ENCODE measurements at places on chromosomes 3 and 15.

- no peak overlapping the region for H3K27ac ChIP-seq
- no peaks in the 10 kb centered on the region for H3K4me1 ChIP-seq
- no peak for DNase-seq
- H3K4me3 ChIP-seq = no peak overlapping the region
- no peaks in the 10 kb centered on the region for H3K27me3 ChIP-seq
- H3K36me3 ChIP-seq = no peaks in the 10 kb centered on the region
Observed at GRCh38 chr15:100680726-100681125, 78.3 kb downstream of the ASB7 start.

DNA sequence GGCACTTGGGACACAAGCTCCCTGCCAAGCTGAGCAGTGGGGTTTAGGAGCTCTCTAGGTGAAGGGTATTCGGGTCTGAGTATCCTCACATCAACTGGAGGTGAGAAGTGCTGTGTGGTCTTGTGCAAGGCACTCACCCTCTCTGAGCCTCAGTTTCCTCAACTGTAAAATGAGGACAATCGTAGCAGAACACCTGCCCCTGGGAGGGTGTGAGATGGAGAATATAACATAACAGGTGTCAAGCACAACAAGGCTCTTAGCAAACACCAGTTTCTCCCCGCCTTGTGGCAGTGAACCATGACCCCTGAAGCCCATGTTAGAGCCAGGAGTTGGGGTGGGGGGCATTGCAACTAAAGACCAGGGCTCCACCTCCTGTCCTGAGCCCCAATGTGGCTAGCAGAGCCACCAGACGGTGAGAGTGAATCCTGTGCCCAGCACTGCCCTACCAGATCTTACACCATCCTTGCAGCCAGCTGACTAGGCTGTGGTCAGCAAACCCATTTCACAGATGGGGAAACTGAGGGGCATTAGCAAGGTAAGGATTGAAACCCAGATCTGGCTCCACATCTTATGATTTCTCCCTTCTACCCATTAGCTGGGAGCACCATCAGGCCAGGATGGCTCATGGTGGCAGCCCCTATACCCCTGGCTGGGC lies 2.6 kb upstream of the PLXND1 start:
- no peak overlapping the region for H3K27ac ChIP-seq
- no peak for DNase-seq
- no peaks in the 10 kb centered on the region for H3K27me3 ChIP-seq
- peaks cover 15% of the 10 kb centered on the region for H3K36me3 ChIP-seq

DNA sequence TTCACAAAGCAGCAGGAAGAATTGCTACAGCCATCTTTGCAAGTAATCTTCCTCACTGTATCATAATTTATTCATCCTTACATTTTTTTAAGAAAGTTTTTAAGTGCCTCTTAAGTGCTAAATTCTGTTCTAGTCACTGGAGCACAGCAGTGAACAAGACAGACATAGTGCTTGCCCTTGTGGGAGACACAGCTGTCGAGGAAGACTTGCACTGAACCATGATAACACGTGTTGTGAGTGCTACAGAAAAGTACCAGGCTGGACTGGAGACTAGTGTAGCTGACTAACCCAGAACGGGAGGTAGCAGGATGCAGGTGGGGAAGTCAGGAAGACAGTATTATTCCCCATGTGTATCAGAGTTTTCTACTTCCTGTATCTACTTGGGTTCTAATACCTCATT lies 300.6 kb downstream of the TBL1XR1 start:
- H3K36me3 ChIP-seq = no peaks in the 10 kb centered on the region
- H3K4me3 ChIP-seq = no peak overlapping the region

DNA sequence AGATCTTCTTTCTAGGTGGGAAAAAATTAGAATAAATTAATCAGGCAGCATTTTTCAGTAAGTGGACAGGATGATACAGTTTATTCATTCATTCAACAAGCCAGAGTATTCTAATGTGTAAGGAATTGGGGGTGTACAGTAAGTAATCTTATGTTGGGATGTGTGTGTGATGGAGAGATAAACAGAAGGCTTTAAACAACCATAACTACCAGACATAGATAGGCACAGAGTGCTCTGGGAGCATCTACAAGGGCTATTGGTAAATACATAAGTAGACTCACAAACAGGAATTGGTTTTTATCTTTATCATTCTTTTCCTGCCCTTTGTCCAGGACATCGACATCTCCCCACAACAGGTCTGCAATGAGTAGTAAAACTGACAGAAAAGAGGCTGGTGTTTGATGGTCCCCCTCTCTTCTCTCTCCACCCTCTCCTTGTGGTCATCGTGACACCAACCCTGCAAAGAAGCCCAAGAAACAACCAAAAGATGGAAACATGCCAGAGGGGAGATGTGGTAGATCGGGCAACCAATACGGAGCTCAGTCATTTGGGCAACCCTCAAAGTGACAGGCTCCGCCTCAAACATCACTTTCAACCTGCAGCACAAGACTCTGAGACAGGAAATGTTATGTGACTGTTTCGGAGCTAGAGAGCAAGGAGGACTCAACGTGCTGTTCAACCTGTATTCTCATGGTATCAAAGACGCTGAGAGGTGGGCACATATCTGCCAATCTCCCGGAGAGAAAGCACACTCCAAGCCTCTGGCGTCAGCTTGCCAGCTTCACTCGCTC lies 28.7 kb upstream of the B3GNT5 start:
- DNase-seq = no peak
- H3K4me1 ChIP-seq = no peaks in the 10 kb centered on the region
- no peaks in the 10 kb centered on the region for H3K27me3 ChIP-seq
- no peak overlapping the region for H3K4me3 ChIP-seq

- H3K36me3 ChIP-seq = no peaks in the 10 kb centered on the region
- no peak overlapping the region for H3K4me3 ChIP-seq
Observed at GRCh38 chr15:89781891-89782618, 5.9 kb downstream of the MESP2 start.

- no peak overlapping the region for H3K27ac ChIP-seq
- no peaks in the 10 kb centered on the region for H3K36me3 ChIP-seq
- DNase-seq = no peak
Observed at GRCh38 chr3:189172668-189173419, 1.1 kb downstream of the TPRG1 start.

DNA sequence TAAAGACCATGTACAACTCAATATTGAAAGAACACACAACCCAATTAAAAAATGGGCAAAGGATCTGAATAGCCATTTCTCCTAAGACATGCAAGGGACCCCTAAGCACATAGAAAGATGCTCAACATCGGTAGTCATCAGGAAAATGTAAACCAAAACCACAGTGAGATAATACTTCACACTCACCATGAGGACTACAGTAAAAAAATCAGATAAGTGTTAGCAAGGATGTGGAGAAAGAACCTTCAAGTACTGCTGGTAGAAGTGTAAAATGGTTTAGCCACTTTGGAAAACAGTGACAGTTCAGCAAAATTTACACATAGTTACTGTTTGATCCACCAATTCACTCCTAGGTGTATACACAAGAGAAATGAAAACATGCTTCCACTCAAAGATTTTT lies 30.1 kb upstream of the XIRP1 start:
- H3K36me3 ChIP-seq = no peaks in the 10 kb centered on the region
- DNase-seq = no peak
- H3K4me3 ChIP-seq = no peak overlapping the region
- H3K27ac ChIP-seq = no peak overlapping the region
- H3K4me1 ChIP-seq = no peaks in the 10 kb centered on the region

DNA sequence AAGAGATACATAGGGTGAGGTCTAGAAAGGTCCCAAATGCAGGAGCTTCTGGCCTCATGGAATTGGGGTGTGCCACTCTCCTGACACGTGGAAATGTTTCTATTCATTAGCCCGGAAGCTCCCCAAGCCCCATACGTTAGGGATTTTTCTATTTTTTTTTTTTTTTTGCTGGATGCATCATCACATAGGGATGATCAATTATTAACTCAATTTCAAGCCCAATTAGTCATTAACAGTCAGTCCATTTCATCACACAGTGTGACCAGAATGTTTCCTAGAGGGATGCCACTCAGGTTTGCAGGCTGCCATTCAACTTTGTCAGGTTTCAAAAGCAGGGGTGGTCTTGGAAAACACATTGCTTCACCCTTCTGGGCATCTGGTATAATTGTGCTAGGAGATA lies 40.7 kb upstream of the MKRN3 start:
- H3K27me3 ChIP-seq = no peaks in the 10 kb centered on the region
- no peaks in the 10 kb centered on the region for H3K36me3 ChIP-seq
- H3K4me1 ChIP-seq = no peaks in the 10 kb centered on the region
- no peak for DNase-seq
- H3K27ac ChIP-seq = no peak overlapping the region
- no peak overlapping the region for H3K4me3 ChIP-seq

DNA sequence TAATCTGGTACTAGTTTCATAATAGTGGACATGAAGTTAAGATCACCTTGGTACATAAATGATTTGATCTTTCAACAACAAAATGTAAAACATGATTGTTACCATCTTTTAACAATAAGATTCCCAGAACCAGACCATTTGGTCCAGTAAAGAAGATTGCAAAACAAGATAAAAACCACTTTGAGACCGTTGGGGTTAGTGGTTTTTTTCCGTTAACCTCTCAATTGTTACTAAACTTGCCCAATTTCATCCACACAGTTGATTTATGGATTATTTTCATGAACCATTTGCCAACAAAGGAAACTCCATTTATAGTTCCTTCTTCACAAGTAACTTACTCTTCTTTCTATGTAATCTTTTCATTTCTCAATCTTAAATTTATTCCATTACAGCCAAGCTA lies 53.8 kb downstream of the ATP8B4 start:
- no peak overlapping the region for H3K27ac ChIP-seq
- no peaks in the 10 kb centered on the region for H3K36me3 ChIP-seq
- DNase-seq = no peak
- no peaks in the 10 kb centered on the region for H3K27me3 ChIP-seq

DNA sequence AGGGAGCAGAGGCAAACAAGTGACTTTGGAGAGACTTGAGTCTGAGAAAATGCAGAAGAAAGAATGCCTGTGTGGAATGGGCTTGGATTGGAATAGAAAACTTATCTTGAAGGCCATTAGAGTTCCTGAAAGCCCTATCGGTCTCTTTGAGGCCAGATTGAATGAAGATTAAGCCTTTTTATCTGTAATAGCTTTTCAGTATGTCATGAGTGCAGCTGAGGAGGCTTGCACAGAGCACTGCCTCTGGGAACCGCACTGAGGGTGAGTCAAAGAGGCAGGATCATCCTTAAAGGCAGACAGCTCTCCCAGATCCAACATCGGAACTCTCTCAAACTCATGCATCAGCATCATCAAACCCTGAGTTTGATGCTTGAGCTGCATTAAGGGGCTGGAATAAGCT lies 515.2 kb downstream of the NTRK3 start:
- no peak overlapping the region for H3K4me3 ChIP-seq
- H3K36me3 ChIP-seq = no peaks in the 10 kb centered on the region
- no peaks in the 10 kb centered on the region for H3K27me3 ChIP-seq
- no peaks in the 10 kb centered on the region for H3K4me1 ChIP-seq
- H3K27ac ChIP-seq = no peak overlapping the region
- DNase-seq = no peak

GRCh38 chr3:113812854-113813253 lies 25.7 kb upstream of the GRAMD1C start:
- no peak overlapping the region for H3K4me3 ChIP-seq
- DNase-seq = no peak
- no peaks in the 10 kb centered on the region for H3K27me3 ChIP-seq
- no peaks in the 10 kb centered on the region for H3K4me1 ChIP-seq

DNA sequence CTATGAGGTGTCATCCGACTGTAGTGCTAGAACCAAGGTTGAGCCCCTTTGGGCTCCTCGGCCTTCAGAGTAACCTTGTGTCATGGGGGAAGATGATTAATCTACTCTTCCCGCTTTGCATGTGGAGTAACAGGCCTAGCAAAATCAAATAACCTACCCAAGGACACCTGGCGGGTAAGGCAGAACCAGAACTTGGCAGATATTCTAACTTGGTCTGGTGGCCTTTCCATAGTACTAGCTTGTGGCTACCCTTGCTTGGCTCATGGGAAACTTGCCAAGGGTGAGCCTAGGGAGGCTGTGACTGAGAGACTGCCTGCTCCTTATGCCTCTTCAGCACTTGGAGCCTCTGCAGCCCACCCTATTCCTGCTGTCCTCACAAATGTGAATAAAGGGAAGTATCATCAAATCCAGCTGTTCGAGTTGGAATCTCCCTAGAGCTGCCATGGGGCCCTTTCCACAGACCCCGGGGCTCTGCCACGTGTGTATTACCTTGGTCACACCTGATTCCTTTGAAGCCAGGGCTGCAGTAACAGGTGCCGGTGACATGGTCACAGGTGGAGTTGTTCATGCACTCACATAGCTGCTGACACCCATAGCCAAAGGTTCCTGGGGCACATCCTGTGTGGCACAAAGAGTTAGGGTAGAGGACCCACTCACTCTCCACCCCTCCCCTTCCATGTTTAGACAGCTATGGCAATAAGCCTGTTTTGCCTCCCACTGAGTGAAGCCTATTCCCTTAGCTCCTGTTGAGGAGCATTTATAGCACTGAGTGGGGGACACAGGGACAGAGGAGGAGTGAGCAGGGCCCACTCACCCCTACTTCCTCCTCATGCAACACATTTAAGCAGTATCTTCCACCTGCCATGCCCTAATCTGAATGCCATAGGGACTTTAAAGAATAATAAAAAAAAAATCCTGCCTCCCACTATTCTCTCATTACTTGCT lies 46.0 kb downstream of the RAB11A start:
- H3K36me3 ChIP-seq = no peaks in the 10 kb centered on the region
- no peaks in the 10 kb centered on the region for H3K4me1 ChIP-seq
- H3K27me3 ChIP-seq = no peaks in the 10 kb centered on the region
- no peak overlapping the region for H3K27ac ChIP-seq

GRCh38 chr3:16439163-16439847 lies 74.2 kb downstream of the RFTN1 start:
- DNase-seq = no peak
- no peaks in the 10 kb centered on the region for H3K4me1 ChIP-seq
- no peak overlapping the region for H3K4me3 ChIP-seq
- no peak overlapping the region for H3K27ac ChIP-seq

DNA sequence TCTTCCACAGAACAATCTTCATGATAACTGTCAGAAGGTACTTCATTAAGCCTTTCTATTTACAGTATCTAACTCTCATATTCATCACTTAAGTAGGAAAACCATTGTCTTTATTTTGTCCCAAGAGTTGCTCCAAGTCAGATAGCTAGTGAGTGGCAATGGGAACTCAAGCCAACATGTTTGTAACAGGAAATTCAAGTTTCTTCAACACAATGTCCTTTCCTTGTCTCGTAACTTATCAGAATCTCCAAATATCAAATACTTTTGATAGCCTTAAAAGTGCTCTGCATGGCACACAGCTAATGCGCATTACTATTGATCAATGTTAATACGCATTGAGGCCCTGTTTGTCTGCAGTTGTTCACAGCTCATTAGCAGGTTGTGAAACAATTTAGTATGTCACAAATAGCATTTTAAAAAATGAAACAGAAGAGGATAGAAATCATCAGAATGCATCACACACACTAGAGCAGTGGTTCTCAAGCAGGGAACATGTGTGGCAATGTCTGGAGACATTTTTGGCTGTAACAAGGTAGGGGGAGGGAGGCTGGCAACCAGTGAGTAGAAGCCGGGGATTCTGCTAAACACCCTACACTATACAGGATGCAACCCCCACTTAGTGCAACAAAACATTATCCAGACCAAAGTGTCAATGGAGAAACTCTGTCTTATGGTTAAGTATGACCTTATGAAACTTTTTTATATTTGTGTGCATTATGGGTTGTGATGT lies 27.5 kb downstream of the BTLA start:
- no peaks in the 10 kb centered on the region for H3K27me3 ChIP-seq
- no peak for DNase-seq
- H3K4me1 ChIP-seq = peaks cover 14% of the 10 kb centered on the region
- H3K36me3 ChIP-seq = no peaks in the 10 kb centered on the region
- H3K4me3 ChIP-seq = no peak overlapping the region
- H3K27ac ChIP-seq = no peak overlapping the region

- no peaks in the 10 kb centered on the region for H3K4me1 ChIP-seq
- no peak overlapping the region for H3K4me3 ChIP-seq
- H3K27ac ChIP-seq = no peak overlapping the region
- H3K36me3 ChIP-seq = no peaks in the 10 kb centered on the region
Observed at GRCh38 chr3:65331730-65332129, 643.9 kb upstream of the ADAMTS9 start.

Data from DND-41 (cell line).